ENCODE measurements at places on chromosomes 11 and 22.

DNA sequence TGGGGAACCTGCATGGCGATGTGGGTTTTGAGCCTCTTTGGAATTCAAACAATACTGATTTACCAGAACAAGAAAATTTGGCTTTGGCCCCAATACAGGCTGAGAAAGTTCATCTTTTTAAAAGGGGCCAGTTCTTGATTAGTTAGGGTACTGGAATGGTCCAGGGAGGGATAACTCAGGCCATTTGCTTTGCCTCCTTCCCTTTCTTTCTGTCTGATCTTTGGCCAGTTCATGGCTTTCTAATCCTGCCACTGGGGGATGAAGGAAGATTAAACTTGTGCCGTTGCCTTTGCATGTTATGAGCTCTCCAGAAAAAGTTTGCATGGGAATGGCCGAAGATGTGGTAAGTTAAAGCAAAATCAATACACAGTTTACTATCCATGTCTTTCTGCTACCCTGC, 78.4 kb downstream of the ADAMTS15 start:
- no peak for DNase-seq

DNA sequence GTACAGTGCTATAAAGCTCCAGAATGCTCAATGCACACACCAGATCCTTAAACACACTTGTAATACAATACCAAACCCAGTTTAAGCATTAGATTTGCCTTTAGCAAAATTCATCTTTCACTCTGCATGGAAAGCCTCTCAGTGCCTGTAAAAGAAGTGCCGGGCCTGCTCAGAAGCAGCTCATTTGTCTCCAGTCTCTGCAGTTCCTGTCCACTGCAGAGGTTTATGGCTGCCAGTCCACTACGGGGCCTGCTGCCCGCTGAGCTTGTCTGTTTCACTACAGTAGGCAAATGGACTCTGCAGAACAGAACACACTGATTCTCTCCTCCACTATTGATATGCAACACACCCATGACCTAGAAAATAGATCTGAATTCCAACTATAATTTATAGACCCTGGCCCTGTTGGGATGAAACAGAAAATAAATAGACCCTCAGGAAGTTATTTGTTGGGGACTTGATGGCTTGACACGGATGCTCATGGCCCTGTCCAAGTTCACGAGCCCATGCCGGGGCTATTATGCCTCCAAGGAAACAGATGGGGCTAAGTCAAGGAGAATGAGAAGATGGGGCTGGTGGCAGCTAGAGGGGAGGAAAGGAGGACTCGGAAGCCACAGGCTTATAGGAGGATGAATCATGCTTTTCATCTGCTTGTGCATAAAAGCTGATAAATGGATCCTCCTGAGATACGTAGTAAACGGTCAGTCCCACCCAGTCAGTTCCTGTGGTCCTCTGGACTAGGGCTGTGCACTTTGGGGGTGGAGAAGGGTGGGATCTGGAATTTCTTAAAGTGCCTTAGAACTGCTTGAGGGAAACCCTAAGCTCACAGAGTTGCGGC, 416.8 kb upstream of the TENM4 start:
- no peak for DNase-seq

DNA sequence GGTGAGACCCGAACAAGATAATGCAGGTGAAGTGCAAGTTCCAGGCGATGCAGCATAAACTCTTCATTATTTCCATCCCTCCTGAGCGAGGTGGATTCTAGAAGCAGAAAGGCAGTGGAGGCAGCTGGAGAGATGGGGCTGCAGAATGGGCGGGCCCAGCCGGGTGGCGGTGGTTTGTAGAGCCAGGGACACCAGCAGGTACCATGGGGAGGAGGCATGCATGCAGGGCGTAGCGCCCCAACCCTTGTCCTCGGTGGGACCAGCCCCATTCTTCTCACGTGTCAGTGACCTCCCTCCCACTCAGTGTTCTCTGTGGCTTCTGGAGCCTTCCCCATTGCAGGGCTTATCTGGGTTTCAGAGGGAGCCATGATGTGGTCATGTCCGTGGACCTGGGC, 38.0 kb downstream of the MPPED1 start:
- DNase-seq: no peak

DNA sequence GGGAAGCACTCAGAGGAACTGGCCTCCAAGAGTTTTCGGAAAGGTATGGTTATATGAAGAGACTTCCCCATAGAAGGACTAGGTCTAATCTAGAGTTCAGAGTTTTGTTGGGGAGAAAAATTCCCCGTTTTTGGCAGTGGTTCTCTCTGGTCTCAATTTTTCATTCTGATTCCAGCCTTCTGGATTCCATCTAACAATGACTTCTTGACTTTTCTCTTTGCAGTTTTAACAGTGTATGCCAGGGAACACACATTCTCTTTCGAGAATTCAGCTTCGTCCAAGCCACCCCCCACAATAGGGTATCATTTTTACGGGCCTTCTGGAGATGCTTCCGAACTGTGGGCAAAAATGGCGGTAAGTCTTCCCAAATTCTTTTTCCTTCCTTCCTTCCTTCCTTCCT, 115.6 kb downstream of the CSTPP1 start:
- no peak for DNase-seq

DNA sequence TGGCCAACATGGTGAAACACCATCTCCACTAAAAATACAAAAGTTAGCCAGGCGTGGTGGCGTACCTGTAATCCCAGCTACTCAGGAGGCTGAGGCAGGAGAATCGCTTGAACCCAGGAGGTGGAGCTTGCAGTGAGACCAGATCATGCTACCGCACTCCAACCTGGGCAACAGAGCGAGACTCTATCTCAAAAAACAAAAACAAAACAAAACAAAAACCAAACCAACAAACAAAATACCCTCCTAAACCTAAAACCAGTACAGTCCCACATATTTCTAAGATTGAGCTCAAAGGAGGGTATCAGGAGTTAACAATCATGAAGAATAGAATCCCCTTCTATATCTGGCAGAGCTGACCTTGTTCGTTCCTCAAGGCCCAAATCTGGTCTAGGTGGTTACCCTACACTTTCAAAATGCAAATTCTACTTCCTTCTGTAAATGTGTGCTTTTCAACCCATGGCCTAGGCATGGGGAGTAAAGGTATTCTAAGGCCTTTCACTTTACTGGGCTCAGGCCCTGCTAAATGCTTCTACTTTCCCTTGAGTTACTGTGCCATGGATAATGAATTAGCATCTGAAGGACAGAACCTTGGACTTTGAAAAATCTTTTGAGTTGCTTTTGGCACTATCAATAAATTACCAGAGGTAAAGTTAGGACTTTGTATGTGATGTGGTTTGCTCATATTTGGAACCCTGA, 10.4 kb upstream of the PPP2R1B start:
- DNase-seq: no peak

All from AG10803 (cell line).